ENCODE measurements at places on chromosomes 1 and 21.

- no peak for DNase-seq
Measured at GRCh38 chr1:213714645-213715044, 273.1 kb upstream of the PROX1 start.

GRCh38 chr1:232754930-232755329 lies 50.3 kb upstream of the MAP10 start:
- no peak for DNase-seq

DNA sequence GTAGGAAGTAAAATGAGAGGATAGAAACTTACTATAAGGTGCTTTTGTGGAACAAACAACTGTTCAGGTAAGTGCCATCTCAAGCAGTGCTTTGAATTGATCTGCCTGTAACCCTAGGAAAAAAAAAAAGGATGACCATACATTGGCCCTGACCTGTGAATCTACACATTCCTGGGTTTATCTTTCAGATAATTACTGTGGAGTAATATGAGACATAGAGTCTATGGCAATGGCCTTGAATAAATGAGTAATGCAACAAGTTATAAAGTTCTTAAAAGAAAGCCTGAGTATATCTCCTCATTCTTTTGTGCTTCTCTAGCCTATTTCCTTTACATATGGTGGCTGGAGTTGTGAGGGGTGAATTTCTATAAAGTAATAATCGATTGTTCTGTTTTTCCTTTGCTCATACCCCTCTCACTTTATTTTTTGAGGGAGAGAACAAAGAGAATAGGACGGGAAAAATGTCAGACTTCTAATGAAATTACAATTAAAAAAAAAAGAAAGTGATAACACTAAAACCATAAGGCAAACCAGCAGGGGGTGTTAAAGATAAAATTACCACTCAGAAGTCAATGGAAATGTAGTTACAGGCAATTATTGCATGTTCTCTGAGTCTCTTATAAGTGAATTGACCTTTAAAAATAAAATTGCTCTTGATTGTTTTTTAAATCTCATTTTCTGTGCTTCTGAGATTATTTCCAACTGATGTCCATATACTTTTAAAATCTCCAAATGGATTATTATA lies 12.4 kb upstream of the ATP1A1 start:
- DNase-seq: no peak

GRCh38 chr1:152347116-152347728 lies 12.6 kb downstream of the FLG2 start:
- no peak for DNase-seq

DNA sequence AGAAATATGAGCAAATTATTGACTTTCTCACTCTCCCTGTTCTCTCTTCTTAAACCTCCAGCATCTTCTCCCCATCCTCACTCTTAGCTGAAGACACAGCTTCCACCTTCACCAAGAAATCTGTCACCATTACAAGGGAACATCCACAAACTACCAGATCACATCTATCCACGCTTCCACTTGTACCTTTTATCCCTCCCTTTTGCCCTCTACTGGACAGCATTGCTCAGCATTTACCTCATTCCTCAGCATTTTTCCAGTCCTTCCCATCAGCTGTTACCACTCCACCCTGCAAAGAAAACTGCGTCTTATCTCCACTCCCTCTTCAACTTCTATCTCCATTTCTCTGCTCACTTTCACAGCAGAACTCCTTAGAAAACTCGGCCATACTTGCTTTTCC lies 42.6 kb downstream of the KCNJ6 start:
- DNase-seq: no peak

DNA sequence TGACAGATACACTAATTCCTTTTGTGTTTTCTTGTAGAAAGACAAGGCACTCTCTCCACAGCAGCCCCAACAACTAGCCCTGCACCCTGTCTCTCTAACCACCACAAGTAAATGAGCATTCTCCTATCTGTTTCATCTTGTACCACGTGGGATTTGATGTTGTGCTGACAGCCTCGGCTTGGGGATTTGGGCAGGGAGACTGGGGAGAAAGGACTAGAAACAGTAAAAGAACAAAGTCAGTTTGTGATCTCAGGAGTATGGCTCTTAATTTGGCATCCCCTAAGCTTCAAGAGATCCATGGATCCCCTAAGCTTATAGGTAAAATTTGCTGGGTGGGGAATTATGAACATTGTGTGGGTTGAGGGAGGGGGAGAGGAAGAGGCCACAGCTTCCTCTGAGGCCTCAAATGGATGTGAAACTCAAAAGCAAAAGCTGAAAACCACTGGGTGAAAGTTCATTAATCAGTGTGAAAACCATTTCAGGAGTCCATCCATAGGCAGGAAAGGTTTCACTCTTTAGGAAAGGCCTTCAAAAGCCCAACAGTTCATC lies 3.1 kb downstream of the C1orf162 start:
- no peak for DNase-seq

DNA sequence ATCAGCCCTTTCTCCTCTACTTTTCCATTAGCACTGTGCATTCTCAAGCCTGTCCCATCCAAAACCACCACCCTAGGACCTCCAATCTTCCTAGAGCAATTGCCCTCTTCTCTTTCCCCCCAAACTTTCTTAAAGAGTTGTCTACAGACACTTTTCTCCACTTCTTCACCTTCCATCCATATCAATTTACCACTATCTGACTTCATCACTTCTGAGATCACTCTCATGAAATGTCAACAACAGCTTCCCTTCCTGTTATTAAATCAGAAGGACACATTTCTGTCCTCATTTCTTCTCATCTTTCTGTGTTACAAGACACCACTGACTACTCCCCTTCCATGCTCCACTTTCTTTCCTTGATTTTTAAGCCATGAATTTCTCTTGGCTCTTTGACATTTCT lies 36.0 kb upstream of the CFAP298 start:
- DNase-seq: no peak
